ENCODE measurements at places on chromosomes 3 and 15.
A peak's percentile ranks its signal among the peaks of the same experiment; 100 is the strongest.

DNA sequence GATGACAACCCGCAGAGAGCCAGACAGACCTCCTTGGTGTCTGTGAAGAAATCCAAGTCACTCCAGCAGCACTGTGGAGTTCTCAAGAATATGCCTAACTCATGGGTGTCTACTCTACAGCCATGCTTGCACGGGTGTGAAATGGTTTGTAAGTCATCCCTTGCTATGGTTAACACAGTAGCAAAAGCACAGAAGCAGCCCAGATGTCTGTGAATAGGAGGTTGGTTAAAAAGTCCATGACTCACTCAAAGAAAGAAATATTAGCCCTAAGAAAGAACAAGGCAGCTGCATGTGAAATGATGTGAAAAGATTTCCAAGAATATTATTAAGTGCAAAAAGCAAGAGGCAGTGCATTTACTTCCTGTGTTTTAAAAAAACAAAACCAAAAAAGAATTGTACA, 12.1 kb upstream of the LIMD1 start:
- no peak for DNase-seq

DNA sequence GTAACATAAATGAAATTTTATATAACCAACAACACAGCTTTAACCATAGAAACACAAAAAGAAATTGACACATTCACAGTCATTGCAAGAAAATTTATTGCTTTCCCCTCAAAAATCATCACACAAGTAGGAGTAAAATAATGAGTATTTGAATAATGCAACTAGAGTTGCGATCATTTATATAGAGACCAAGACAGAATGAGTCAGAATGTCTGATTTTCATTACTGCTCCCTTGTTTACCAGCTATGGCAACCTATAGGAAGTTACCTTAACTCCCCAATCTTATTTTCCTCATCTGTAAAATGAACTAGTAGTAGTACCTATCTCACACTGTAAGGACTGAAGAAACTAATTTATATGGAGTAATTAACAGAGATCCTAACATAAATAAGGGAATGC, 105.4 kb upstream of the CTDSPL start:
- no peak for DNase-seq

DNA sequence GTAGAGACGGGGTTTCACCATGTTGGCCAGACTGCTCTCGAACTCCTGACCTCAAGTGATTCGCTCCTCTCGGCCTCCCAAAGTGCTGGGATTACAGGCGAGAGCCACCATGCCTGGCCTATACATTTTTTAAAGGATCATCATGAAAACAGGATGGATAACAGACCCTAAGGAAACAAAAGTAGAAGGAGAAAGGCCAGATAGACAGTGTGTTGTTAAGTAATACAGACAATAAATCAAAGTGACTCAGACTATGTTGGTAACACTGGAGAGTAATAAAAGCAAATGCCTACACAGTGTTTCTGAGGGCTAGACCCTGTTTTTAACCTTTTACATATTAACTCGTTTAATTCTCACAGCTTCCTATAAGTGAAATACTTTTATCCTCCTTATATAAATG, 133.8 kb upstream of the MCTP2 start:
- DNase-seq = no peak

GRCh38 chr3:120469882-120470301, 19.1 kb upstream of the FSTL1 start:
- no peak for DNase-seq

DNA sequence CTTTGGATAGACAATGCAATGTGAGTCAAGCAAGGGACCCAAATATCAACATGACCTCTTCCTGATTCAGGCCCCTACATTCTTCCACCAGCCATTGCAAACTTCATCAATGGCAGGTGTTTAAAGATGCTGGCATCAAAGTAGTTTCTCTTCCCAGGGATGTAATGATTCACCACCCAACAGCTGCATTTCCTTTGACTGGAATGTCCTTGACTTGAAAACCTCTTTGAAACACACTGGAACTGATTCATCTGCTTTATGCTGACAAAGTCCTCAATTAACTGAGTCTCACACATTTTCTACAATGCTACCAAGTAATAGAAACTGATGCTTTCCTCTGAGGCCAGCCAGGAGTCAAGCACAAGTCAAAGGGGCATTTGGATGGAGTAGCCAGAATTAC, 385.5 kb downstream of the GBE1 start:
- no peak for DNase-seq

DNA sequence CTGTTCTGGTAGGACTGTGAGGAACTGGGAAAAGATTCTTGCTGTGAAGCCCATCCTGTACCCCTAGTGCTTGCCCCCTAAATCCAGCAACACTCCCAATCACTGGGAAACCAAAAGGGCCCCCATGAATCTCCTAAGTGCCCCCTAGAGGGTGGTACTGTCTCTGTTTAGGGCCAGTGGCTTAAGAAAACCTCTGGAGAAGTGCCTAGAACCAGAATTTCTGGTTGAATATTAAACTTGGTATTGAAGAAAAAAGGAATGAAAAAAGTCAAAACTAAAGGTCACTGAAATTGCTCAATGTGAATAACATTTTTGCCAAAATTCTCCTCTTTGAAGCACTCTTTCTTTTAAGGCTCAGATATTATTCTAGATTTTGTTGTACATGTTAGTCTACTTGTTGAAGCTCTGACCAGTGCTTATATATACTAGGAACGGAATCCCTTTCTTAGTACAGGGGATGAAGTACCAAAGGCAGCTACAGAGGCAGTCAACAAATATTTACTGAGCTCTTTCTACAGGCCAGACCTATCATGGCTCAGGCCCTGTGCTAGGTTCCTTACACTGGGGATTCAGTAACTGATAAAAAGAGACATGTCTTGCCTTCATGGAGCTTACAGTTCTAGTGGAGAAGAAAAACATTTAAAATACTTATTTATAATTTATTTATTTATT, 138.8 kb downstream of the MYLK start:
- no peak for DNase-seq

- DNase-seq = no peak
Observed at GRCh38 chr3:44259404-44259803, 17.7 kb downstream of the TOPAZ1 start.

DNA sequence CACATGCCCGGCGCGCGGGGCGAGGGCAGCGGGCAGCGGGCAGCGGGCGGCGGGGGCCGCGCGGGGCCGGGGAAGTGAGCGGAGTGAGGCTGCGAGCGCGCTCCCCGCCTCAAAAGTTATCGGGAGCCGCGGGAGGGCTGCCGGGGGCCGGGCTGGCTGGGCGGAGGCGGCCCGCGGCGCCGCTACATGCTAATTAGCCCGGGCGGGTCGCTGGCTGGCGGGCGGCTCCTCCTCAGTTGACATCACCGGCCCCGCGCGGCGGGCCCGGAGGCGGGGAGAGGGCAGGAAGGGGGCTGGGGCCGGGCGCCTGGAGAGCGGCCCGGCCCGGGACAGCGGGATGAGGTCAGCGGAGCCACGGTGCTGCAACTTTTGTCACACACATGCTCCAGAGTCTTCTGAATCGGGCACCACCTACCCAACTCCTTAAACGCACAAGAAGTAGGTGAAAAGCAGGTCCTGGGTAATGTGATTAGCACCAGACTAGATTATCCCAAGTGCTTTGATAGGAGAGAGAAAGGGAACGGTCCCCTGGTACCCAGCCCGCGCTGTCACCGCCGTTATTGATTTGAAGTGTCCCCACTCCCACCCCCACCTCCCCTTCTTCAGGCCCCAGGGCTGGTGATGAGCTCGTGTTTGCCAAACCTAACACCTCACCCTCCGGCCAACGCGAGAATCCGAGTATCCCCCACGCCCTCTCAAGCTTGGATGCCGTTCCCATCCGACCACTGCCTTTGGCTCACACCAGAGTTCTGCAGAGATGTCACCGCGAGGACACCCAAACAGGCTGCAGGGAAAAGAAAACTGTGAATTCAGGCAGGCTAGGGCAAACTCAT, at the start of gene HEG1:
TSS of gene HEG1 (minus strand) at position 85 of the 833 bp plus-strand sequence. CDS start 107 bp downstream, outside the sequence.
- peak; percentile 83 for DNase-seq

DNA sequence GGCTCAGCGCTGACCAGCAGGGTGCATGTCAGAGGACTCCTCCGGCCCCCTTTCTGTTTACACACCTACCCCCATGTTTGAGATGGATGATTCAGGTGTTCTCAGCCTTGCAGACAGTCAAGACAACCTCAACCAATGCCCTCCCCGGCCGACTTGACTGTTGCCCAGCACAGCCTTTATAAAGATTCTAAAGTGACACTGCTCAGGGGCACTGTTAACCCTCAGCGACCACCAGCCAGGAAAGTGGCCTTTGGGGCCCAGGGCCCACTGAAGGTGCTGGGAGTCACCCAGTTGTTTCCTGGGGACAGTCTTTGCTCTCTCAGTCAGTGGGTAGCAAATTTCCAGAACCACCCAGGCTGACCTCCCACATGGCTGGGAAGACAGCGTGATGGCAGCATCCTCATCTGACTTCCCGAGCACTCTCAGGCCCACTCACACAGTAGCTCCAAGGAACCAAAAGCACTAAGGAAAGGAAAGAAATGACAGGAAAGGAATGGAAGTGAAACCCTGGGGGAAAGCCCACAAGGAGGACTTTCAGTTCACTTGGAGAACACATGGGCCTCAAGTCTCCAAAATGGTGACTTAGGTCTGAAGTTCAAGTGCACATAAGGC, 128.4 kb downstream of the ASB7 start:
- DNase-seq = no peak

DNA sequence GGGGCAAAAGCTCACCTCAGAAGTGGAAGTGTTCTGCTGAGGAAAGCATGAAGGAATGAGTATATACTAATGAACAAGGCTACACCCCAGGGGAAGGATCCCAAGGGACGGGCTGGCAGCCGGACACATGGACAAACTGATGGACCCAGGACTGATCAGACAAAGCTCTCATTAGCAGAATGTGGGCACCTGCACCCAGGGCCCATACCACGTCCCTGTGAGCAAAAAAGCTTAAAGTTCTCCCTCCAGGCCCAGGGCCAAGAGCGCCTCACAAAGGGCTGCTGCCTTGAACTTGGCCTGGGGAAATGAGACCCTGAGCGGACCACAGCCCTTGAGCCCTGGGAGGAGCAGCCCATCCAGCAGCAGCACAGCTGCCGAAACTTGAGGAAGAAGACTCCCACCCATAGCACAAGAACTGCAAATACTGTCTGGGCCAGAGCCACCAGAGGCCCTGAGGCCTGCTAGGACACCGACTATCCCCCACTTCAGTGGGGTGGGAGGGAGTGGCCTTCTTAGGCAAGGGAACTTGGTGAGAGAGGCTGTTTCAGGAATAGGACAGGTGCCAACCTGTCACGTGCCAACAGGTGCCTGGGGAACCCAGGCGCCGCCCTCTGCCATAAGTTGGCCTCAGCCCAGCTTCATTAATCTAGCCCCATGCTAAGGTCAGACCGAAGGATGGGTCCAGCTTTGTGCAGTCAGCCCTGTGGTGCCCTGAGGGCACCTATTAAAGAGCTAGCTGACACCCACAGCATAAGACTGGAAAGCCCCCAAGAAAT, 2.3 kb upstream of the GMPPB start:
- no peak for DNase-seq

GRCh38 chr15:77481670-77482069, 61.0 kb downstream of the HMG20A start:
- no peak for DNase-seq

GRCh38 chr3:138011722-138012121, 1.8 kb downstream of the CLDN18 start:
- no peak for DNase-seq

GRCh38 chr3:4577721-4578120, 84.6 kb downstream of the ITPR1 start:
- DNase-seq = no peak

Measured in nephron progenitor cell (in vitro differentiated cells).